Activated CD8-positive, alpha-beta memory T cell treated with anti-CD3 and anti-CD28 coated beads for 36 hours (primary cell): ENCODE measurements at places on chromosomes 7 and 10. TPM values are rescaled to one million over a fixed set of nuclear protein-coding genes. Genes with fewer than 3 reads are reported as not detected.

The KIAA1549 gene
- 1.7 TPM for total RNA-seq

The DENND2A gene
- not detected for total RNA-seq

The NDUFB2 gene
- total RNA-seq: 214 TPM

The LIPM gene
- not detected for total RNA-seq

The LRCH4 gene
- 80.3 TPM for total RNA-seq

The MRM2 gene
- total RNA-seq: 49.1 TPM

The SOSTDC1 gene
- not detected for total RNA-seq

The FKBP6 gene
- not detected for total RNA-seq

The HKDC1 gene
- not detected for total RNA-seq

The ADAMTS14 gene
- 0.04 TPM for total RNA-seq

The TMEM184A gene
- not detected for total RNA-seq

The PTPRN2 gene
- total RNA-seq: 0.44 TPM

The KAZALD1 gene
- 0.21 TPM for total RNA-seq

The GIMAP1 gene
- 4.7 TPM for total RNA-seq

The AGAP4 gene
- total RNA-seq: 14.9 TPM

The AEBP1 gene
- 14.0 TPM for total RNA-seq

The OR2A25 gene
- total RNA-seq: not detected

The CPED1 gene
- 0.04 TPM for total RNA-seq

The ANKRD61 gene
- not detected for total RNA-seq

The PPP1R17 gene
- total RNA-seq: not detected

The KIF11 gene
- total RNA-seq: 40.7 TPM

The GIMAP7 gene
- total RNA-seq: 19.7 TPM

The PDCD11 gene
- 93.4 TPM for total RNA-seq

The EGFR gene
- not detected for total RNA-seq

The GIMAP6 gene
- total RNA-seq: 26.5 TPM

The ABCB1 gene
- total RNA-seq: 19.7 TPM

The INA gene
- total RNA-seq: 0.82 TPM

The UCN3 gene
- not detected for total RNA-seq

The KDM7A gene
- total RNA-seq: 6.6 TPM

The AKR1C3 gene
- not detected for total RNA-seq

The GARIN1A gene
- 0.30 TPM for total RNA-seq

The RAMP3 gene
- not detected for total RNA-seq

The FBXL13 gene
- 0.86 TPM for total RNA-seq

The SUGCT gene
- 1.1 TPM for total RNA-seq

The SEMA3E gene
- not detected for total RNA-seq

The ARHGAP22 gene
- not detected for total RNA-seq

The CELF2 gene
- total RNA-seq: 154 TPM

The VAX1 gene
- not detected for total RNA-seq

The FAM3C gene
- 58.4 TPM for total RNA-seq

The SPDYE5 gene
- total RNA-seq: not detected

The STAMBPL1 gene
- 26.9 TPM for total RNA-seq

The AMPH gene
- total RNA-seq: not detected

The GRID2IP gene
- total RNA-seq: 0.50 TPM

The PIP gene
- total RNA-seq: not detected

The AIFM2 gene
- 16.9 TPM for total RNA-seq

The PKD1L1 gene
- 0.08 TPM for total RNA-seq

The C7orf57 gene
- 2.1 TPM for total RNA-seq

The OR2A5 gene
- total RNA-seq: not detected

The TSPAN33 gene
- total RNA-seq: 17.7 TPM

The KCNMA1 gene
- total RNA-seq: not detected

The GLCCI1 gene
- 11.0 TPM for total RNA-seq

The SLC16A9 gene
- 0.67 TPM for total RNA-seq

The NPY4R gene
- not detected for total RNA-seq
